ENCODE measurements at places on chromosomes 2 and 18. TPM values are rescaled to one million over a fixed set of nuclear protein-coding genes. Genes with fewer than 3 reads are reported as not detected.
A peak's percentile ranks its signal among the peaks of the same experiment; 100 is the strongest.

GRCh38 chr2:200225951-200226350 is 80.5 kb upstream of the SPATS2L start:
- DNase-seq: peak; percentile 21
- no peak overlapping the region for H3K4me3 ChIP-seq
- H3K27ac ChIP-seq: no peak overlapping the region
- H3K27me3 ChIP-seq: no peaks in the 10 kb centered on the region

DYSF gene
- 80.4 TPM for total RNA-seq

DNA sequence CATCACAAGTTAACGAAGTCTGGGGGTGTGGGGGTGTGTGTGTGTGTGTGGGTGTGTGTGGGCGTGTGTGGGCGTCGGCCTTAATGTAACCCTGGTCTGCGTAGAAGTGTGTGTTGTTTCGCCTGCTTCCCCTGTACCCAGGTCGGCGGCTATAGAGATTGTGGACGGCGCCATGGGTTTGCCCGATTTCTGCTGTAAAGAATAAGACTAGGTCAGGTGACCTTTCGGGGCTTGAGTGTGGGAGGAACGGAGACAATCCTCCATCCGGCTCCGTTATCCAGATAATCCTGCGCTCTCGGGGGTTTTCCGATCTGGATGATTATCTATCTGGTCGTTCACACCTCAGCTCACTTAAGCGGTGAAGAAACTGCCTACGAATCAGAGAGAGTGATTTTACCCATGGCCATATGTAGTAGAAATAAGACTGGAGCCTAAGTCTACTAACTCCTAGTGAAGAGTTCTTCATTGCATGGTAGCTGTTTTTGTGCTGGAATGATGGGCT is 543 bp downstream of the HADHB start:
- peaks cover 67% of the 10 kb centered on the region for H3K4me1 ChIP-seq
- DNase-seq: peak; percentile 33
- H3K27me3 ChIP-seq: no peaks in the 10 kb centered on the region

RIT2 gene
- not detected for total RNA-seq

ZSWIM2 gene
- total RNA-seq: not detected

SP140L gene
- total RNA-seq: 3.6 TPM

- H3K27me3 ChIP-seq: no peaks in the 10 kb centered on the region
- H3K27ac ChIP-seq: no peak overlapping the region
Observed at GRCh38 chr18:54125429-54125828, 99.0 kb downstream of the MBD2 start.

SLC5A7 gene
- total RNA-seq: 0.11 TPM

- H3K4me1 ChIP-seq: peaks cover 14% of the 10 kb centered on the region
- DNase-seq: no peak
- no peak overlapping the region for H3K4me3 ChIP-seq
- no peak overlapping the region for H3K27ac ChIP-seq
- H3K27me3 ChIP-seq: no peaks in the 10 kb centered on the region
Observed at GRCh38 chr18:56257205-56257604, 381.2 kb downstream of the TXNL1 start.

- H3K27ac ChIP-seq: no peak overlapping the region
- H3K36me3 ChIP-seq: no peaks in the 10 kb centered on the region
- no peaks in the 10 kb centered on the region for H3K27me3 ChIP-seq
- no peaks in the 10 kb centered on the region for H3K4me1 ChIP-seq
Observed at GRCh38 chr2:215178121-215178520, 39.7 kb upstream of the ABCA12 start.

- H3K4me1 ChIP-seq: no peaks in the 10 kb centered on the region
- no peaks in the 10 kb centered on the region for H3K27me3 ChIP-seq
- no peak for DNase-seq
- H3K36me3 ChIP-seq: no peaks in the 10 kb centered on the region
- H3K27ac ChIP-seq: no peak overlapping the region
Observed at GRCh38 chr2:180289627-180290026, 282.5 kb upstream of the CWC22 start.
